ENCODE measurements at places on chromosomes 3 and 15.

- no peak for DNase-seq
Measured at GRCh38 chr3:43473244-43473643, 148.6 kb downstream of the ANO10 start.

- no peak for DNase-seq
Measured at GRCh38 chr15:27463525-27464088, 492.6 kb downstream of the GABRG3 start.

GRCh38 chr15:84402856-84403608, 167.5 kb downstream of the GOLGA6L4 start:
- DNase-seq = no peak

GRCh38 chr15:83673385-83673784, 19.5 kb downstream of the ADAMTSL3 start:
- no peak for DNase-seq

DNA sequence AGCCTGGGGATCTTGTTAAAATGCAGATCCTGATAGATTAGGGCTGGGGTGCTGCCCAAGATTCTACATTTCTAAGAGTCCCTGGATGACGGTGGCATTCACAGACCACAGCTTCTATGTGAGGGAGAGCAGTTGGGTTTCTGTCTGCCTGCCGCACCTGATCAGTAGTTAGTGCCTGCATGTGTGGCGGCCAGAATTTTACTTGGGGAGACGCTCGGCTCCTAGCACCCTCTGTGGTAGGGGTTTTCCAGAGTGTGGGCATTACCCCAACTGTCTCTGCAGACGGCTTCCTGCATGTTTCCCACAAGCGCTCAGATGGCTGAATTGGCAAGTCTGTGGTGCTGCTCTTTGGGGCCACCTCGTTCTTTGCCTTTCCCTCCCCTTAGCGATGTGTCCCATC, 8.3 kb downstream of the GHRL start:
- no peak for DNase-seq

DNA sequence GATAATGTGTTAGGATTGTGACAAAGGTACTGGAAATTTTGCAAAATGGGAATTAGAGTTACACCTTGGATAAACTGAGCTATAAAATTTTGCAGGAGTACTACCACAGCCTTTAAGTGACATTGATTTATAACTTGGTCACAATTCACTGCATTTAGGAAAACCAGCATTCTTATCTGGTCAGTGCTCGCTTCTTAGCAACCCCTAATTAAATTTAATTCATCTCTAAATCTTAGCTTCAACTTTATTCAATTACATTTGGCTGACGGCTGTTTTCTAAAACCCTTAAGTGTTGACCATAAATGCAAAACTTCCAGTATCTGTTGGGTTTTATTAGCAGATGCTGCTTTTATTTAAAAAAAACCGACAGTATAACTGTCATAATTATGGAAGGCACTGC, 31.3 kb downstream of the TFRC start:
- no peak for DNase-seq

DNA sequence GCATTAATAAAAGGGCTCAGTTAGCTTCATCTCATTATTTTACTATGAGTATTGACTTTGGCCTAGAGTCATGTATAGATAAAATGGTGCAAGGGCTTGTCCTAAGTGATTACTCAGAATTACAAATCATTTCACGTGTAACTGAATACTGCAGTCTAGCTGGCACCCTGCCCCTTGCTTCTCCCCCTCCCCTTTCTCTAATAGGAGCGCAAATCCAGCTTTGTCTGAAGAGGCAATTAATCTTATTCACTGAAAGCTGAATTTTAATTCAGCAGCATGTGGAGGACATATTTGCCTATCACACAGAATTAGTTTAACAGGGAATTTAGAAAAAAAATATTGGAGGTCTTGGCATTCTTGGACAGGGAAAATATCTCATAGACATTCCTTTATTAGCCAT, 412.1 kb upstream of the DPH6 start:
- no peak for DNase-seq

DNA sequence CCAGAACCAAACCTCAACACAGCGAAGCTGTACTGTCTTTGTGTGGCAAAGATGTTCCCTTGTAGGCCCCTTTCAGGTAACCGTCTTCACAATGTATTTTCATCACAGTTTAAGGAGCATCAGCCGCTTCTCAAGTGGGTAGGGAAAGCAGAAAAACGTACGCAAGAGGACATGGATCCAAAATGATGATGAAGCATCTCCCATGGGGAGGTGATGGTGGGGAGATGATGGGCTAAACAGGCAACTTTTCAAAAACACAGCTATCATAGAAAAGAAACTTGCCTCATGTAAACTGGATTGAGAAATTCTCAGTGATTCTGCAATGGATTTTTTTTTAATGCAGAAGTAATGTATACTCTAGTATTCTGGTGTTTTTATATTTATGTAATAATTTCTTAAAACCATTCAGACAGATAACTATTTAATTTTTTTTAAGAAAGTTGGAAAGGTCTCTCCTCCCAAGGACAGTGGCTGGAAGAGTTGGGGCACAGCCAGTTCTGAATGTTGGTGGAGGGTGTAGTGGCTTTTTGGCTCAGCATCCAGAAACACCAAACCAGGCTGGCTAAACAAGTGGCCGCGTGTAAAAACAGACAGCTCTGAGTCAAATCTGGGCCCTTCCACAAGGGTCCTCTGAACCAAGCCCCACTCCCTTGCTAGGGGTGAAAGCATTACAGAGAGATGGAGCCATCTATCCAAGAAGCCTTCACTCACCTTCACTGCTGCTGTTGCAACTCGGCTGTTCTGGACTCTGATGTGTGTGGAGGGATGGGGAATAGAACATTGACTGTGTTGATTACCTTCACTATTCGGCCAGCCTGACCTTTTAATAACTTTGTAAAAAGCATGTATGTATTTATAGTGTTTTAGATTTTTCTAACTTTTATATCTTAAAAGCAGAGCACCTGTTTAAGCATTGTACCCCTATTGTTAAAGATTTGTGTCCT, 60.0 kb downstream of the AAGAB start:
- DNase-seq = no peak

GRCh38 chr3:171936191-171936841, 93.2 kb downstream of the TMEM212 start:
- DNase-seq = no peak

DNA sequence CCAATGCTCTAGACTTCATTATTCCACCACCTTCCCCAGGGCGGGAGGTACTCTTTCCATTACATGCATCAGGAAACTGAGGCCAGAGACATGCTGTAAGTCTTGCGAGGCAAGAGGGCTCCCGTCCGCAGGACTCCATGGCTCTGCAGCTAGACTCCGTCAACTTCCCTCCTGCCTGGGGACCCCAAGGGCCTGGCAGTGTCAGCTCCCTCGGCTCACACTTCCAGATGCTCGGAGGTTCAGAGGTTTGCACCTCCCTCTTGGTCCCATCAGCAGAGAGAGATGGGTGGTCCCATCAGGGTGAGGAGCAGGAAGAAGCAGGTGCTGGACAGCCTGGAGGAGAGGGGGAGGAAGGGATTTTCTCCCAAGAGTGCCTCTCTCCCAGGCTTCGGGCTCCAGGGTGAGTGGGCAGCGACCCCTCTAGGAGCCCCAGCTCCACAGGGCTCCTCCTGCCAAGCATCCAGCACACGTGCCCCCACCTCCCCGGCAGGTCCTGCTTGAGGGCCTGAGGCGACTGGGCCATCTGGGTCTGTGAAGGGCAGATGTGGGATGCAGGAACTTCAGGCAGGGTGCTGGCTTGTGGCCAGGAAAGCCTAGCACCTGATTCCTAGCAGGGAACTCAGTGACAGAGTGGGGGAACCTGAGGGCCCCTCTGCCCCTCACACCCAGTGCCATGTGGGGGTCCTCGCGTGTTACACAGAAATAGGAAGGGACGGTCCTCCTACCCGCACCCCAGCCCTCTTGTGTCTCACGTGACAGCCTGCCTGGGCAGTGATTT, 9.3 kb downstream of the PAK6 start:
- peak; percentile 19 for DNase-seq

- no peak for DNase-seq
Measured at GRCh38 chr15:52010633-52011595, 8.1 kb upstream of the MAPK6 start.

GRCh38 chr3:61627768-61628185, 66.4 kb downstream of the PTPRG start:
- no peak for DNase-seq

DNA sequence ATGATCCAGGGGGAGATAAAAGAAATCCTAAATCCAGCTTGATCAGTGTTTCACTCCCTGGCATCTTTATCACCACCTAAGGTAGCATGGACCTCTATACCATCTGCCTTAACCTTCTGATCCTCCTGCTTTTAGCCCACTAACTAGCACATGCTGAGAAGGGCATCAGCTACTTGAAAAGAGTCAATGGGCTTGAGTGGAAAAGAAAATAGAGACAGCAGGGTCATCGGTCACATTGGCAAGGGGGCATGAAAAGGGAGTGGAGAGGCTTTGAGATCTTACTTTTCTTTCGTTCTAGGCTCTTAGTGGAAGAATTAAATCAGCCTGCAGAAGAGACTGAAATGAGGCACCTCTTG, 239 bp upstream of the ZFYVE19 start:
- no peak for DNase-seq

GRCh38 chr3:189262746-189263145, 91.0 kb downstream of the TPRG1 start:
- DNase-seq = peak; percentile 79

DNA sequence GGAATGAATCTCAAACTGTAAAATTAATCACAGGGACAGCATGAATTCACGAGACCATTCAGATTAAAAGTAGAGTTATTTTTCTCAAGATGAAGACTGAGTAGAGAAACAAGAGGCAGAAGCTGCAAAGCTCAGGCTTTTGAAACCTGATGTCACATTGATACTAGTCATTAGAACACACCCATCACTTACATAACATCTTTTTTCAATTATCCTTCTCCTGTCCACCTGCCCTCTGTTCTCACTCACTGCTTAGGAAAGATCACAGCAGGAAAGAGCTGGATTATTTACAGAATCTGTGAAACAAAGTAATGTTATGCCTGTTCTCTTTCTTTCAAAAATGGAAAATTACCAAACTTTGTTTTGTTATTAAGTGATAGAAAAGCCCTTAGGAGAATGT, 72.0 kb upstream of the CDAN1 start:
- no peak for DNase-seq

DNA sequence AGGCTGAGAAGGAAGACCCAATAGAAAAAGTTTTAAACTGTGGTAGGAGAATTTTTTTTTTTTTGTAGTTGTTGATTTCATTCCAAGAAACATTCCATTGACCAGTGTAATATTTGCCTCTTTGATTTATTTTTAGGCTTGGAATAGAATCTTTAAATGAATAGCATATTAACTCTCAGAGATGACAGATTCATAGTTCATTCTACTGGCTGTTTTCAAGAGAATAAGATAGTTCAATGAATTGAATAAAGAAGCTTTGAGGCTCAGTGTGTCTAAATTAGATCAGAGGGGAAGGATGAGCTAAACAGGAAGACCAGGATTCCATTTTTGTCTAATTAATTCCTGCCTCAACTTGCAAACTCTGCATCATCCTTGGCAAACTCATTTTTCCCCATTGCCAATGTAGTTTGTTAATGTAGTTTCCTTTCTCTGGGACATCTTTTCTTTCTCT, 98.4 kb downstream of the NAALADL2 start:
- no peak for DNase-seq

GRCh38 chr3:139679220-139679775, 1.5 kb upstream of the NMNAT3 start:
- DNase-seq = no peak

DNA sequence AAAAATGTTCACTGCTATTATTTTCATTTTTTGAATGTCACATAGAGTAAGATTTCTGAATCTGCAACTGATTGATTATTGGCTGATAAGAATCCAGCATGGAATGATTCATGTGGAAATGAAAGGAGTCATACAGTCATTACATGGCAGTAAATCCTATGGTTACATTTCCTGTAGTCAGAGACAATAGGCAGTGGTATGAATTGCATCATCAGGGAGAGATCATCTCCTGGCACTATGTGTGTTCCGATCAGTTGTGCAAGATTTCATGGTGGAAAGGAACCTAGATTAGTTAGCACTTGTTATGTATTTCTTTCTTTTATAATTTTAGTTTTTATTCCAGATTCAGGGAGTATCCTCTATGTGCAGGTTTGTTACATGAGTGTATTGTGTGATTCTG, 38.8 kb downstream of the SLC12A1 start:
- no peak for DNase-seq

GRCh38 chr3:160065786-160066185, 77.2 kb downstream of the IL12A start:
- no peak for DNase-seq

- DNase-seq = peak; percentile 62
Measured at GRCh38 chr3:171772427-171773056, 37.7 kb downstream of the PLD1 start.

GRCh38 chr3:188573291-188573940, 419.5 kb downstream of the LPP start:
- DNase-seq = no peak

DNA sequence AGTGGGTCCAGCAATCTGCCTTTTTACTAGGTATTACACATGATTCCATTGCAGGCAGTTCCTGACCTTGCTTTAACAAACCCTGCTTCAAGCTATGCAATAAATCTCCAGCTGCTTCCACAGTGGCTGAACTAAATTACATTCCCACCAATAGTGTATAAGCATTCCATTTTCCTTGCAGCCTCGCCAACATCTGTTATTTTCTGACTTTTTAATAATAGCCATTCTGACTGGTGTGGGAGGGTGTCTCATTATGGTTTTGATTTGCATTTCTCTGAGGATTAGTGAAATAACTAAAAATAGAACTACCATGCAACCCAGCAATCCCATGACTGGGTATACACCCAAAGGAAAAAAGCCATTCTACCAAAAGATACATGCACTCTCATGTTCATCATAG, 36.4 kb upstream of the DNAJC13 start:
- no peak for DNase-seq

GRCh38 chr3:175111036-175111435, 251.9 kb downstream of the NAALADL2 start:
- no peak for DNase-seq

- DNase-seq = no peak
Measured at GRCh38 chr15:65796610-65797078, 4.6 kb upstream of the DENND4A start.

GRCh38 chr15:68635141-68635540, 56.3 kb downstream of the CORO2B start:
- DNase-seq = no peak

- DNase-seq = no peak
Measured at GRCh38 chr3:141830508-141830907, 45.9 kb upstream of the ATP1B3 start.

DNA sequence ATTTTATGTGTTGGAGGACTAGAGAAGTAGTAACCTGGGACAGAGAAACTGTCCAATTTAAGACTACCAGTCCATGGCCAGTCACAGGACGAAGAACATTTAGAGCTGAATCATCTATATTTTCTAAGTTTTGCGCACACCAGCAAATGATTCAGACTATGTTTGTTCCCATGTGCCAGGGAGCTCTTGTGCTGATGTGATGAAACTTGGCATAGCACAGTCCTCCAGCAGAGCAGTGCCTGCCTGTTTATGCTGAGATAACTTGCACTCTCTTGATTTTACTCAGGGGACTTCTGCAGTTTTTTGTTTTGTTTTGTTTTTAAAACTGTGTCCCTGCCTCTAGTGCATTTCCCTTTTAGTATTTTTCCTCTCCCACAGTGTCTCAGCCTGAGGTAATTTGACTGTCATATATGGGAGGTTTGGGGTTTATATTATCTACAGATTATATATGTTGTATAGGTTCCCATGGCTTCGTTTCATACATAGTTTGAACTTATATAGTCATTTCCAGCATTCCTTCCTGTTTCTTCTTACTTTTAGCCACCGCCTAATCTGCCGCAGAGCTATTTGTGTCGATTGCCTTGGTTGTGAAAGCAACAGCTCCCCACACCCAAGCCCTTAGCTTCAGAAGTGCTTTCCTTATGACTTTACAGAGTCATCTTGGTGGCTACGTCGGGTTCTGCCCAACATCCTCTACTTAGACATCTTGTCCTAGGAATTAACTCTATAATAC, 45.5 kb downstream of the PPM1L start:
- DNase-seq = no peak

All from NCI-H2171 (cell line).